ENCODE measurements at places on chromosomes 11 and 22.

DNA sequence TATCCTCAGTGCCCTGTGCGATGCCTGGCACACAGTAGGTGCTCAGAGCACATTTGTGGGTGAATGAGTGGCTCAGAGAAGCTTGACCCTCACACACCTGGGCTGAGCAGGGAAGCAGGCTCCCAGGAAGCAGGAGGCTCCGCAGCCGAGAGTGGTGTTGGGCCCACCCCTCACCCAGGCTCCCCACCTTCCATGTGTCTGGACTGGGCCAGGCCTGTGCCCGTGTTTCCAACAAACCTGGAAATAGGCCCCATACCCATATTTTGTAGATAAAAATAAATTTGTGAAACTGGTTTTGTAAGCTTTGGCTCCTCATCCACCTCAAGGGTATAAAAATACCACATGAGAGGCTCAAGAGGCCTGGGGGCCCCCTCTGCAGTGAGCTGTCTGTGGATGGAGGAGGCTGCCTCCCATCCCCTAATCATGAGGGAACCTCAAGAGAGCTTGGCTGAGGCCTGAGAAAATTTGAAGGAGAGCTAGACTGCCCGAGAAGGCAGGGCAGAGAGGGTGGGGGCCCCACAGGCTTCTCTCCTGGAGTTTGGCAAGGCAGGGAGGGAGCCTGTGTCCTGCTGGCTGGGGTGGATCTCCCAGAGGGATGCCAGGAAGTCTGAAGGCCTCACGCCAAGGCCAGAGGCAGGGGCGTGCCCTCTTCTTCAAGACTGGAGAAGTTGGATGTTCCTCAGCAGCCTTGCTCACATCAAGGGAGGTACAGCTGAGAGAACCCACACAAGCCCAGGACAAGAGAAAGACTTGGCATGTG, 147.0 kb upstream of the NECTIN1 start:
- no peak for DNase-seq

- no peak for DNase-seq
These were observed 10.7 kb upstream of the POGLUT3 start for GRCh38 chr11:108508653-108509593.

DNA sequence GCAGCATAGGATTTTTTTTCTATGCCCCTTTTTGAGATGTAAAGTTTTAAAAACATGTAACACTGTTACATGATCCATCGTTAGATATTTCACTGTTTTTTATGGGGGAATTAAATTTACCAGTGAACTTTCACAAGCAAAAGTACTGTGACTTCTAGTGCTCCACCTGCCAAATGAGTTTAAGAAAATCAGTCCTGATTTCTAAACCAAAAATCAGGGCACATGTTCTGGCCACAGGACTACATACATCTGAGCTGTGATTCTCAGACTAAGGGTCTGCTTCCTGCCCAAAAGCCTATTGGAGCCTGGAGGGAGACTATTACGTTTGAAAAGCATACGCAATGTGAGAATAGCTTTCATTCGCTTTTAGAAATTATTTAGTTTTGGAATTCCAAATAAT, 22.5 kb downstream of the TMPRSS13 start:
- DNase-seq: peak; percentile 15

DNA sequence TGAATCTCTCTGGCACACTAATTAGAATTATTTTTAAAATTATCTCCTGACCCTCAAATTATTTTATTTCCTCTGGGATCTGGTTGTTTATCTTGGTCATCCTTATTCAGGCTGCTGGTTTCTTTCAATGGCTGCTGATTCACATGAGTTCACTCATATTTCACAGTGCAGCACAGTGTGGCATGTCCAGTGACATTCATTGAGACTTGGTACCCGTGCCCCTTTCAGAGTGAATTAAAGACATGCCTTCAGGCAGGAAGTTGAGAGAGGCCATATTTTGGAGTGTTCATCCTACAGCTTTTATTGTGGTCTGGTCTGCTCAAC, 13.5 kb downstream of the DCPS start:
- no peak for DNase-seq

DNA sequence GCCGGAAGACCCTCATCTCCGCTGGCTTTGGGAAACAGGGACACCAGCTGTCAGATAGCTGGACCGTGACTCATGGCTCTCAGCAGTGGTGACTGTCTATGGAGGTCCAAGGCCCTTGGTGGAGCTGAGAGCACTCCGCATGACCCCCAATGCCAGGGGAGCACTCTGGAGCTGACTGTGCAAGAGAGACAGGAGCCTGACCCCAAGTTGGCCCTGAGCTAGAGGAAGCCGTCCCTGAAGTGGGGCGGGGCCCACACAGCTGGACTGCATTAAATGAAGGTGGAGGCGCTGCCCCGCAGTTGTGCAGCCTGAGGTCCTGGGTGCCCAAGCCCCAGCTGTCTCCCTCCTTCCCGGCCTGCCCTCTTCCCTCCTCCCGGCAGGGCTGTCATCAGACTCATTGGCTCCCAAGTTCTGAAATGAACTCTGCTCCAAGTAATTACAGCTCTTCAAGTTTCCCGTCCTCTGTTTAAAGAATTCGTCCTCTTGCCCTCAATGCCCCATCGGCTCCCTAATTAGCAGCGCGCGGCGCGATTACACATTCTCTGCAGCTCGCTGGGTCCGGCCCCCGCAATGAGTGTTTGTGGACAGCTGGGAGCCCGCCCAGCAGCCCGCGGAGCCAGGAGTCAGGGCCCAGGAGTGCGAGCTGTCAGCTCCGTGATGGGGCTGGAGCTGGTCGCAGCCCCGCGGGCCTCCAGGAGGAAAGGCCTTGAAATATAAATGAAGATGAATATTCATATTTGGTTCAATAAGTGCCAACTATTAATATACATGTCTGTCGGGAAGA, 93.2 kb upstream of the LMO1 start:
- no peak for DNase-seq

DNA sequence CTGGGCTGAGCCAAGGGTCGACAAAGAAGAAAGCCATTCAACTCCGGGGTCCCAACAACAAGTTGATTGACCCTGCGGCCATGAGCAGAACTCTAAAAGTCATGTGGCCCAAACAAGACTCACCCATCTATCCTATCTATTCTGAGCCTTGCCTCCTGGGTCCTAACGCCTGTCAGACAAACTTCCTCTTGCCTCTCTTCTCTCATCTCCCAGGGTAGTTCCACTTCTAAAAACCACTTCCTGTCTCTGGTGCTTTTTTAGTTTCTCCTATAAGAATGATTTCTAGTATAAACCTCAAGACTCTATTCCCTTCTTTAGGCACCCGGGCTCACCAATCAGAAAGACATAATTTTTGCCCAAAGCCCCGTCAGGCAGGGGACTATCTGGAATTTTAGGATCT, 530.2 kb downstream of the DLG2 start:
- peak; percentile 18 for DNase-seq

- DNase-seq: no peak
These were observed 84.4 kb downstream of the TBC1D22A start for GRCh38 chr22:46846832-46847355.

DNA sequence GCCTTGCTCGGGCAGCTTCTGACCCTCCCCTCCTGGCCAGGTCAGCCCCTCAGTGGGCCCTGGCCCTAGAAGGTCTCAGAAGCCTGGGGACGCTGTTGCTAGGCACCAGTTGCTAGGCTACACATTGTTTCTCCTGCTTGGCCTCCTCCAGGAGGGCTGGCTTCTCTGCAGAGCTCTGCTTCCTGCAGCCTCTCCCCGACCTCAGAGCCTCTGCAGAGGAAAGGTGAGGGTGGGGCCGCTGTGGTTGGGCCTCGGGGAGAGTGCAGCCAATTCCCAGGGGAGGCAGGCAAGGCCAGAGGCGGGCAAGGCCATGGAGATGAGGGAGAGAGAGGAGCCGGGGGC, 27.6 kb upstream of the LRRC10B start:
- peak; percentile 60 for DNase-seq

DNA sequence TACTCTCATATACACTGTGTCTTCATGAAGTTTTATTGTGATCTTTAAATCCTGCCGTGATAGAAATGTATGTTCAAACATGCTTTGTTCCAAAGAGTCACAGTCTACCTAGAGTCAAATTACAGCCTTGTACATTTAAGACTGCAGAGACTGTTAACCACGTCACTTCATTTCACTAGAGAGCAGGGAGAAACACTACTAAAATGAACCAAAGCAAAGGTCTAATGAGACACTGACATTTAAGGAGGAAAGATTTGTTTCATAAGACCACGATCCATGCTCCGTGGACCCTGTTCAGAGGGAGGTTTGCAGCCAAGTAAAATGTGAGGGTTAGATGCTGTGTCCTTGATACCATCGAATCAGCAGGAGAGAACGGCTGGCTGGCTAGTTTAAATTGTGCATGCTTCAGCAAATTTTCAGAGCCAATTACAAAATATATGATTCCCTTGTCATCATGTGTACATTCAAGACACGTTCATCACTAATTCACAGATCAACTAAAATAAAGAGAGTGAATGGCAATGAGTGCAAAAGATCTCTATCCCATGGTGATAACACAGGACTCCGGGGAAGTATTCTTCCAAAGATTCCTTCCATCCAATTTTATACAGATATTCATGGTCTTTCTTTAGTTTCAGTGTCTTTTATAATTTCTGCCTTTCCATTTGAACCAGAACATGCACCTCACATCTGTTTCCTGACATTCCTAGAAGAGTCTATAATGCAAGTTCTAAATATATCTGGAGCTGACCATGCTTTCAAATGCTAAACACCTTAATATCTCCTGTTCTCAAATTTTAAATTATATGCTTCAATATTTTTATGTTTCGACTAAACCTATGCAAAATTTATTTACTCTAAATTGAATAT, 960.9 kb upstream of the FAT3 start:
- no peak for DNase-seq

GRCh38 chr22:49042877-49043859, 784.5 kb downstream of the BRD1 start:
- DNase-seq: no peak

DNA sequence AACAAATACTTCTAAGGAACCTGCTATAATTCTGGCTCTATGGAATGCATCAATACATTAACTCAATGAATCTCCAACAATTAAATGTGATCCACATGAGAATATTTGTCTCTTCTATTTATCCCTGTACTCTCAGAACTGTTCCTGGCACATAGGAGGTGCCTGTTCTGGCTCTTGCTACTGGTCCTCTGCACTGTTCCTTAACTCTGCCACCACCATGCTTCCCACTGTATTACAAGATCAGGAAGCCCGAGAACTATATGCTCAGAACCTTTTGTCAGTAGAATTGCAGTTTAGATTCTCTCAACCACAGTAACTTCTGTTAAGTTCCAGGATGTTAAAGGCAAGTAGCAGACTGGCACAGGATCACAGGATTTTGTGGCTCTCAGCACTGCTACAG, 376.3 kb upstream of the CCDC90B start:
- DNase-seq: no peak

DNA sequence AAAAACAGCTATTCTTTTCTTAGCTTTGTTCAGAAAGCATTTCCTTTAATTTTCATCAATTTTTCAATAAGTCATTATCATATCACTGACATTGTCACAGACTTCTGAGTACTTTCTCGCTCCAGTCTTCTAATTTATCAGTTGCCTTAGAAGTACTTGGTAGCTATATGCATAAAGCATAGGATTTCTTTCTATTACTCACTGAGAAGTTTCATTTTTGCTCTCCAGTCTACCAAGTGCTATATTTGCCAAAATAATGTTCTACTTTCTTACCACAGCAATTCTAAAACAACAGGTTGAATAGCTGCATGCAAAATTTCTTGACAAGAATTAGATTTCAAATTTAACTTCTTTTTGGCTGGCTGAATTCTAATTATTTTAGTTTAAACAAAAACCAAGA, 116.3 kb downstream of the STK33 start:
- no peak for DNase-seq

DNA sequence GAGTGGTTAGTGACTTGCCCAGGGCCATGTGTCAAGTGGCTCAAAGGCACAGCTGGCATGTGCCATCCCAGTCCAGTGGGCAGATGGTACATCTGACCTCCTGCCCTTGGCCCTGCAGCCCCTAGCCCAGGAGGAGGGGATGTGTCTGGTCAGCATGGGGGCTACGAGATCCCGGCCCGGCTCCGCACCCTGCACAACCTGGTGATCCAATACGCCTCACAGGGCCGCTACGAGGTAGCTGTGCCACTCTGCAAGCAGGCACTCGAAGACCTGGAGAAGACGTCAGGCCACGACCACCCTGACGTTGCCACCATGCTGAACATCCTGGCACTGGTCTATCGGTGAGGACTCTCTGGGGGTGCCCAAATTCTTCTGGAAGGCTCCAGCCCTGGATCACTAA, 5.7 kb upstream of the RAB1B start:
- DNase-seq: no peak

DNA sequence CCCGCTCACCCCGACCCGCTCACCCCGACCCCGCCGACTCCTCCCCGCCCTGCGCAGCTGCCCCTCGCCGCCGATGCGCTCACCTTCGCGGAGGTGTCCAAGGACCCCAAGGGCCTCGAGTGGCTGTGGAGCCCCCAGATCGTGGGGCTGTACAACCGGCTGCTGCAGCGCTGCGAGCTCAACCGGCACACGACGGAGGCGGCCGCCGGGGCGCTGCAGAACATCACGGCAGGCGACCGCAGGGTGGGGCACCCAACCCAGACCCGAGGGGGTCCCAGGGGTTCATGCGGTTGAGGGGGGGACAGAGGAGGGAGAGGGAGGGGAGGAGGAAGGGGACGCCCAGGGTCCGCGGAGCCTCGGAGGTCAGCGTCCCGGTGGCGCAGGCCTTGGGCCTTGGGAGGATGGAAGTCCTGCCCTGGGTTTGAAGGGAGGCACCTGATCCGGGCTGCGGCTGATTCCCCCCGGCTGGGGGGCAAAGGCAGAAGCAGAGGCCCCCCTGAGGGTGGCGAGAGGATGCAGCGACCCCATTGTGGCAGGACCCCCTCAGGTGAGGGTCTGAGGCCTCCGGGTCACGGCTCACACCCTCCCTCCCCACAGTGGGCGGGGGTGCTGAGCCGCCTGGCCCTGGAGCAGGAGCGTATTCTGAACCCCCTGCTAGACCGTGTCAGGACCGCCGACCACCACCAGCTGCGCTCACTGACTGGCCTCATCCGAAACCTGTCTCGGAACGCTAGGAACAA, 9.2 kb downstream of the PKP3 start:
- no peak for DNase-seq

GRCh38 chr11:121426476-121427399, 25.4 kb upstream of the SORL1 start:
- peak; percentile 61 for DNase-seq

DNA sequence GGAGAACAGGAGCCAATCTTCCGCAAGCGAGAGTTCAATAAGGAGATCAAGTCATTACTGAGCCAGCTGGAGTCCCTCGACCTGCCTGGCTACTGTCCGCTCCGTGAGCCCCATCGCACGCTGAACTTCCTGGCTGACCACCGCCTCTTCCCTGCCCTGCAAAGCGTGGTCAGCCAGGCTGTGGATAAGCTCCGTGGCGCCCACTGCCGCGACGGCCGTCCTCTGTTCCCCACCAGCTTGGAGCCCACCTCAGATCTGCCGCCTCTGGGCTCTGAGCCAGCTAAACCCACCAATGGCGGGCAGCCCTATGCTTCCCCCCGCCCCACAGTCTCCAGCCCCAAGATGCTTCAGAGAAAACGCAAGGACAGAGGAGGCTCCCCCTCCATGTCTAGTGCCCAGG, 2.3 kb downstream of the CCDC116 start:
- DNase-seq: no peak

- DNase-seq: no peak
These were observed 284.1 kb downstream of the TBC1D22A start for GRCh38 chr22:47046411-47047065.

- DNase-seq: no peak
These were observed 111.8 kb upstream of the LMO1 start for GRCh38 chr11:8375460-8375859.

- no peak for DNase-seq
These were observed 50.5 kb upstream of the POU2AF2 start for GRCh38 chr11:111194860-111195568.
